HCEC 1CT (cell line): ENCODE measurements at places on chromosomes 6 and 20.

DNA sequence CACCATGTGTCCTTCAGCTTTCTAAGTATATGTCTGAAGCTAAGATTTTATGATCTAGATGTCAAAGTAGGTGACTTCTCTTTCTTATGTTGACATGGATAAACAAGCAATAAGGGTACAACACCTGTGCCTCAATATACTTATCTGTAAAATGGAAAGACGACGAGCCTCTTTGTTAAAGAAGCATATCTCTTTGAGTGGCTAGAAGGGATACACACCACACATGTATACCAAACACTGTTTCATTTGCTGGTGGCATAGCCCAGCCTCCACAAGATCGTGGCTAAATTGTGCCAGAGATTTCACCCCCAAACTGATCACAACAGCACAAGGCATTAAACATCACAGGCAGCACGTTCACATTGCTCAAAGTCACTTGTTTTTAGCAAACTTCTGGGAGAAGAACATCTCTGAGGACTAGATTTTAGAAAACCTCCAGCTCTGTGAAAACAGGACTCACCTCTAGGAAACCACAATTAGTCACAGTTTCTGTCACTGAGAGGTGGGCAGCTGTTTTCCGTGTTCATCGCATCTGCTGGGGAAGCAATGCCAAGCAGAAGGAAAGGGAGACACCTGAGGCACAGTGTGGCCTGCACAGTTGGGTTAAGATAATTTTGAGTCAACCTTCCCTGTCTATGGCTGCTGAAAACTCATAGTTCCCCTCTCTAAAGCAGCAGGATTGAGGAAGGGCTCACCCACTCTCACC lies 263.0 kb upstream of the PLCB4 start:
- no peak for DNase-seq

DNA sequence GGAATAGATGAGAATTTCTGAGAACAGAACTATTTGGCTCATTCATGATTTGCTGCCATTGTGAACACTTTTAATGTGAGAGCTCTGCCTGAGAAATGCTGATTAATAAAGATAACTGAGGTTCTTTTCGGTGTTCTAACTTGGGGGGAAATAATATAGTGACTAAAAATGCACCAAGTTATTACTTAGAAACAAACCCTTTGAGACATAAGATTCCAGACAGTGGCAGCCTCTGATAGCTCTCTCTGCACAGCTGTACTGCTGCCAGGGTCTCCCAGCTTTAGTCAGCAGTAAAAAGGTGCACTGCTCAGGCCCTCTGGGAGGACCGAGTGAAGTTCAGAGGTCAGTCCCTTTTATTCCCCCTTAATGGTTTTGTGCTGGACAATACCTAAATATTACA lies 2.5 kb upstream of the PRDM1 start:
- DNase-seq = no peak

GRCh38 chr6:158810155-158811095 lies 8.7 kb downstream of the EZR start:
- no peak for DNase-seq

GRCh38 chr6:5606546-5606945 lies 345.2 kb downstream of the FARS2 start:
- no peak for DNase-seq

GRCh38 chr20:62304331-62305148 lies 1.7 kb downstream of the ADRM1 start:
- DNase-seq = no peak

DNA sequence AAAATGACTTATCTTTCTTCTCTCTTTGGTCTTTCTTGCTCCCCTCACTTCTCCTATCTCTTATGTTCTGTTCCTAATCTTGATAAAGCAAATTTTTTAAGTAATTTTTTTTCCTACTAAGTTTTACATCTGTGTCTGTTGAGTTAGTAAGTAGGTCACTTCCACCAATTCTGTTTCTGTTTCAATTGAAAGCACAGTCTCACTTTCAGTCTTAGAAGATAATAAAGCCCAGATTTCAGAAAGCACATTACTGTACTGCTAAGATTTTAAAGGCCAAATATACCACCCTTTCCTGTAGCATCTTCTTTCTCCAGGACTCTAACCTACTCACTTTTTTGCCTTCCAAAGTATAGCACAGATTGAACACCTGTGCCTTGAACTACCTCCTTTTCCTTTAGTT lies 866.1 kb upstream of the ADGRB3 start:
- no peak for DNase-seq

DNA sequence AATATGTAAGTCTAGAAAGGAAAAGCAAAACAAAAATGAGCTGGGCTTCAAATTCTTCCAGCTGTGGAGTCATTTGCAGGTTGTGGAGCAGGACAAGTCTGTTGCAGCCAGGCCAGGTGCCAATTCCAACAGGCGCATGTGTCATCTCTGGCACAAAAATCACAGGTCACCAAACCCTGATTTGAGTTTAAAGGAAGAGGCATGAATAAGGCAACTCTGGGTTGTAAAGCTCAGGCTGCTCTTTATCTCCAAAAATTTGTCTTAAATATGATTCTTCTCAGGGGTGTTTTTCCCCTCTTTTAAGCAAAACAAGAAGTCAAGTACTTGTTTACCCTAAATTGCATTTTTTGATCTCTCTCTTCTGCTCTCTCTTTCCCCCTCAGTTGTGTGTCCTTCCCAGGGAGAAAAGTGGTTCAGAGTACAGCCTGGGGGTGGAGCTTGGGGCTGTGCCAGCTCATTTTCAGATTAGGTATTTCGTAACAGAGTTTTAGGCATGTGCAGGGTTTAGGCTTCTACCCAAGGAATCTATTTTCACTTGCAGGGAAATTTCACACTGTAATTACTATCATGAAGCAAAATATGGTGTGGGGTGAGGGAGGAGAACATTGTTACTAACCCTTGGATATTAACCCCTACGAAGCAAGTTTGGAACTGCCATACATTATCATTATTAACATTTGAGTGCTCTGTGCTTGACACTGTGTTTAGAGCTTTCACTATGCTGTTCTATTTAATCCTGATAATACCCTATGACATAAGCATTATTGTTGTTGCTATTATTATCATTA lies 8.3 kb upstream of the NCOA3 start:
- peak; percentile 59 for DNase-seq

- DNase-seq = no peak
Measured at GRCh38 chr20:23873370-23874015, 6.1 kb downstream of the CST5 start.

GRCh38 chr6:104642871-104643270 lies 216.8 kb downstream of the HACE1 start:
- peak; percentile 55 for DNase-seq
